ENCODE measurements at places on chromosomes 16 and 17. TPM values are rescaled to one million over a fixed set of nuclear protein-coding genes. Genes with fewer than 3 reads are reported as not detected.

GRCh38 chr17:61212655-61213054 lies 187.0 kb upstream of the TBX2 start:
- no peak for ATAC-seq

GRCh38 chr16:86763819-86764218 lies 185.5 kb downstream of the FOXL1 start:
- ATAC-seq = no peak

DNA sequence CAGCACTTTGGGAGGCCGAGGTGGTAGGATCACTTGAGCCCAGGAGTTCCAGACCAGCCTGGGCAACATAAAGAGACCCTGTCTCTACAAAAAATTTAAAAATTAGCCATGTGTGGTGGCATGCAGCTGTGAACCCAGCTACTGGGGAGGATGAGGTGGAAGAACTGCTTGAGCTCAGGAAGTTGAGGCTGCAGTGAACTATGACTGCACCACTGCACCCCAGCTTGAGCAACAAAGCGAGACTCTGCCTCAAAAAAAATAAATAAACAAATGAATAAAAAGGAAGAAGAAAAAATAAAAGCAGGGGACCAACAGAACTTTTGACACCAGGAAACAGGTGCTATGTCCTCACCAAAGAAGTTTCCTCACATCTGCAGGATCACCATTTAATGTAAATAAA lies 14.2 kb downstream of the TERF2 start:
- no peak for ATAC-seq

DNA sequence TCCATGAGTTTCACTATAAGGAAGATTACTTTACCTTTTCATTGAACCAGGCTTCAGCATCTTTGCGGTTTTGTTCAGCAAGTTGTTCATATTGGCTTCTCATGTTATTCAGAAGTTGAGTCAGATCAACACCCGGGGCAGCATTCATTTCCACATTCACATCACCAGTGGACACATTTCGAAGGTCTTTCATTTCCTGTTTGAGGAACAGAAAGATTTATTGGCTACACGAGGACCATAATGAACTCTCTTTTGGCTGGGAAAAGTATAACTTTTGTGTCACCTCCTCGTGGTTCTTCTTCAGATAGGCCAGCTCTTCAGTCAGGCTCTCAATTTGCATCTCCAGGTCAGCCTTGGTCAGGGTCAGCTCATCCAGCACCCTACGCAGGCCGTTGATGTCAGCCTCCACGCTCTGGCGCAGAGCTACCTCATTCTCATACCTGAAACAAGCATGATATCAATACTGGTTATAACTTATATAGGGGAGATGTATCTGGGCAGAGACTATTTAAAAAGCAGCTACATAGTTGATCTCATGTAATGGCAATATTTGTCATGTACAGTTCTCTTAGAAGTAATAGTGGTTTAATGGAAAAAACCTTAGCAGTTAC lies 2.1 kb downstream of the KRT10 start:
- ATAC-seq = no peak

DNA sequence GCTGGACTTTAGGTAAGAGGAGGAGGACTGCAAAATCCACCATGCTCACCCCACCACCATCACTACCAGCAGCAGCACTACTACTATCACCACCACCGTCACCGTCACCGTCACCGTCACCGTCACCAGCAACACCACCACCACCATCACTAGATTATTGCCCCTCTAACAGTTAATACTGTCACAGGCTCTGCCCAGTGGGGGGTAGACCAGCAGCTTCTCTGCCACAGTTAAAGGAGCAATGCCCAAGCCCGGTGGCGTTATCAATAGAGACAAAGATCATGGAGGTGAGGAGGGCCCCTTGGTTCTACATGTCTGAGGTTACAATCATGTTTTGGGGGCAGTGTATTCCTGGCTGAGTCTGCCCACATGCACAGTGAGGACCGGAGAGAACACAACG lies 184.4 kb upstream of the DYNLRB2 start:
- ATAC-seq = no peak

DNA sequence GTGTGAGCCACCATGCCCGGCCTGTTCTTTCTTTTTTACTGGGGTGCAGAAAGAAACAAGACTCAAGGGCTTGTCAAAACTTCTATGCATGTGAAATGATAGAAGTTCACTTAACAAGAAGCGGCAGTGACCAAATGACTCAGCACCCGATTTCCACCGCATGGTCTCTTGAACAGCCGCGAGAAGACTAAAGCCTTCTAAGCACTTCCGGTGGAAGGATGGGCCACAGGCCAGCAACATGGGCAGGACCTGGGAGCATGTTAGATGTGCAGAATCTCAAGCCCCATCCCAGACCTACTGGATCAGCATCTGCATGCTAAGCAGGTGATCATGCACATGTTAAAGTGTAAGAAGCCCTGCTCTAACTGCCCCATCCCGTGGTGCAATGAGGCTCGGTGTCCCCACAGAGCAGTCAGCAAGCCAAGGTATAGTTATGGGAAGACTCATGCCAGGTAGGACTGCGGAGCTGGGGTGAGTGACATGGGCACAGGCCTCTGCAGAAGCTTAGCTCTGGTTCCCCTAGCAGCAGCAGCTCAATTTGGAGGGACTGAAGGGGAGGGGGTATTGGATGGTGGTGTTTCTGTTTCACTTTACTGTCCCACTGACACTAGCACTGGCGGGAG lies 88.5 kb upstream of the HNF1B start:
- no peak for ATAC-seq

DNA sequence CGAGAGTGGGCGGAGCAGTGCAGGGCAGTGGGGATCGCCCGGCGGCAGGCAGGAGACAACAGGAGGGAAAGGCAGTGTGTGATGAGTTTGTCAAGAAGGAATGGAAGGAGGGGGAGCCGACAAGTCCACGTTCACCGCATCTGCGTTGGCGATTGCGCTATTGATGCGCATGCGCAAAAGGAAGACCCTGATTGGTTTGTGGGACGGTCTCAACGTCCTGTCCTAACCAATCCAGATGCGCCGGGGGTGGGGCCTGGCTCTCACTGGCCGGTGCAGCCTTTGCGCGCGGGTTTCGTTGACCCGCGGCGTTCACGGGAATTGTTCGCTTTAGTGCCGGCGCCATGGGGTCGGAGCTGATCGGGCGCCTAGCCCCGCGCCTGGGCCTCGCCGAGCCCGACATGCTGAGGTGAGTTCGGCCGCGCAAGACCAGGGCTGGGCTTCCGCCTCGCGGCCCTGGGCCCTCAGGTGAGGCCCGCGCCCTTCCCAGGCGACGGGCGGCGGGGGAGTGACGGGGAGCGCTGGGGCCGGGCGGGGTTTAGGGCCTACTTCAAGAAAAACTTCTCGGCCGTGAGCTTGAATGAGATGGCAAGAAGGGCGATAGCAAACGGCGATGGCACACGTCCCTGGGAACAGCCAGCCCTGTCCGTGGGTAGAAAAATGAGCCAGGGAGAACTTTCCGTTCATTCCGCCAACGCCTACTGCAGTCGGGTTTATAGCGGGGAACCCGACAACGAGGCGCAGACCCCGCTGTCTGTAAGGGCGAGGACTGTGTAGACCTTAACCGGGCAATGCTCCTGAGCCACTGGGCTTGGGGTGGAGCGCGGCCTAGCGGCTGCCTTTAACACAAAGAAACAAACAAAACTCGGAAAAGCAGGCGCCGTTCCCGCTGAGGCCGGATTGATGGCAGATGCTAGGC lies at the start of gene ORC6:
Gene ORC6, plus strand, starts transcription at position 295 of the 916 bp plus-strand sequence. Its CDS starts 47 bp downstream, at position 342.
- ATAC-seq = peak; percentile 79

Gene HAP1
- 5.6 TPM for total RNA-seq

Gene KRT14
- total RNA-seq = 0.78 TPM

Gene G6PC1
- 0.45 TPM for total RNA-seq

All from motor neuron (in vitro differentiated cells).